GM03348 (cell line): ENCODE measurements at places on chromosomes 2 and 18.

DNA sequence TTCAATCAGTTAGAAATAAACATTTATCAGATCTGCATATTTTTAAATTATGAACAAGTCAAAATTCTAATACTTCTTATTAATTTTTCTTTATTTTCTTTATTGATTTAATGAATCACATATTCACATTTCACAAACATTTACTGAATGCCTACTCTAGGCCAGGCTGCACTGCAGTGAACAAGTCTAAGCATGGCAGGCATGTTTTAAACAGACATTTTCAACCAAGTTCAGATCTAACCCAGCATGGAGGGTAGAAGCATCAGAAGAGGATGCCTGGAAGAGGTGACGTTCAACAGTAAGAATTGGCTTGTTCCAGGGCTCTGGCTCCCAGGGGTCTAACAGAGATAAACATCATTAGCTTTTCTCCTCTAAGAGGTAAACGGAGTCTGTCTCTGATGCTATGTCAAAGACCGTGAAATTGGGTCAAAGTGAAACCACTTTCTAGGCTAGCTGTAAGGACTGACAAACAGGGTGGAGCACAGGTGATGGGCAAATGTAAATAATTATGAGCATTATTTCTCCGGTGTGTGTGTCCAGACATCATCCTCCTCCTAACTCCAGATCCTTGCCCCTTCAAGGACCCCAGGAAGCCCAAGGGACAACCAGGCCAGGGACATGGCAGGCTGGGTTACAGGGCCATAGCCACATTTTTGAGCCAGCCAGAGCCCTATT is 50.6 kb downstream of the UNC50 start:
- DNase-seq: no peak

- DNase-seq: no peak
Measured at GRCh38 chr2:181850936-181851560, 40.5 kb upstream of the ITPRID2 start.

DNA sequence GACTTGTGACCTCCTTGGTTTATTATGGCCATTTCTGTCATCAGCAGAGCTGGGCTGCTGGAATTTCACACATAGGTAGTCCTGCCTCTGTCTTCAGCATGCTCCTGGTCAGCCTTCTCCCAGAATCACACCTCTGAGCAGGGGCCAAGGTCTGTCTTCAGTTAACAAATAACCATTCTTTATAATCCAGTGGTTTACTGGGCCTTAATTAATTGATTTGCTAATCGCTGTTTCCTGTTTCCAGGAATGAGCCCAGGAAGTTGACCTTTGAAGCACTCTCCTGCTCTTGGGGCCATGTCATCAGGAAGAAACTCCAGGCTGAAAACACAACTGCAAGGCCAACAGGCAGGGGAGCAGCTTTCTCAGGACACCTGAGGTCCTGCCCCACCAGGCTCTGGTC is 278.5 kb downstream of the SRBD1 start:
- DNase-seq: no peak

GRCh38 chr2:110837446-110838409 is 105.4 kb downstream of the ACOXL start:
- DNase-seq: no peak

GRCh38 chr18:78713069-78713468 is 266.5 kb upstream of the SALL3 start:
- DNase-seq: no peak
